ENCODE measurements at places on chromosomes 12 and 14. TPM values are rescaled to one million over a fixed set of nuclear protein-coding genes. Genes with fewer than 3 reads are reported as not detected.

GRCh38 chr14:99630202-99630601 is 14.7 kb upstream of the HHIPL1 start:
- no peak for DNase-seq

DNA sequence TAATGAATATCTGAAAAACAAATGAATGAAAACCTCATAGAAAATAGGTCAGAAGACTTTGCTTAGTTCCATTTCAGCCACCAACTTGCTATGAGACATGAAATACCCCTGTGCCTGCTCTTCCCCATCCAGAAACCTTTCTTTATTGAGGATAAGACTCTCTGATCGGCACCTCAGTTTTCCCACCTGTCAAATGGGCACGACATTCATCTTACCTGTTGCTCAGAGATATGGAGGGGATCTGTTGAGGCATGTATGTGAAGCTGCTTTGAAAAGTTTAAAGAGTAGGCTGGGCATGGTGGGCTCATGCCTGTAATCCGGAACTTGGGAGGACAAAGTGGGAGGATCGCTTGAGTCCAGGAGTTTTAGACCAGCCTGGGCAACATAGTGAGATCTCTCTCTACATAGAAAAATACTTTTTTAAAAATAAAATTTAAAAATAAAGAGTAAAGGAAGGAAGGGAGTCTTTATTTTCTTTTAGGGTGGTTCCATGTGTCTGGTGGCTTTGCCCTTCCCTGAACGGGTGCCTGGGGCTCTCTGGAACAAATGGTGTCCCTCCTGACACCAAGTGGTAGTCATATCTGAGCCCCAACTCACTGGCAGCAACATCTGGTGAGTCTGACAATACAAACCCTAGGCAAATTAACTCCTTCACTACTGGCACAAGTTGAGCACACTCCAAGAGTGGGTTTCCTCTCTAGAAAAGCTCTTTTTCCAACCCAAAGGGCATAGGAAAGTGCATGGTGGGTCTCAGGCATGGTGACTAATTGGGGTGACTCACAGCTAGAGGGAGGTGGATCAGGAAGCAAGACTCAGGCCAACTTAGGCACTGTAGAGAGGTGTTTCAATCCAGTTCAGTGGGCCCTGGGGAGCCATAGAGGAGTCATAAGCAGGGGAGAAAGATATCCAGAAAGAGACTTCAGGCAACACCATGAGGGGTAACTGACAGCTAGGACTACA is 42.1 kb downstream of the MAP1LC3B2 start:
- DNase-seq = peak; percentile 26

DNA sequence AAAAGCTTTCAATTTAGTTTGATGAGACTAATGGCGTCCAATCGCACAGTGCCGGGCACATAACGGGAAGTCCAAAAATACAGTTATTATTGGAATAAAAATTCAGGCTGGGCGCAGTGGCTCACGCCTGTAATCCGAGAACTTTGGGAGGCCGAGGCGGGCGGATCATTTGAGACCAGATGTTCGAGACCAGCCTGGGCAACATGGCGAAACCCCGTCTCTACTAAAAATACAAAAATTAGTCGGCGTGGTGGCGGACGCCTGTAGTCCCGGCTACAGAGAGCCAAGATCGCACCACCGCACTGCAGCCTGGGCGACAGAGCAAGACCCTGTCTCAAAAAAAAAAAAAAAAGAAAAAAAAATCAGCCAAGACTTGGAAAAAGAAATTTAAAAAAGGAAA is 1.2 kb upstream of the FKBP4 start:
- no peak for DNase-seq

- DNase-seq = no peak
Observed at GRCh38 chr14:57403521-57403864, 13.1 kb downstream of the NAA30 start.

TDRD9 gene
- total RNA-seq = 0.83 TPM

PLEKHD1 gene
- not detected for total RNA-seq

Measured in endothelial cell of umbilical vein (primary cell).